NCI-H524 (cell line): ENCODE measurements at places on chromosomes 1 and 21.
A peak's percentile ranks its signal among the peaks of the same experiment; 100 is the strongest.

GRCh38 chr1:95041491-95042165 is 31.1 kb downstream of the ALG14 start:
- DNase-seq, result peak; percentile 57

- no peak for DNase-seq
Observed at GRCh38 chr1:20099533-20099932, 19.8 kb downstream of the PLA2G2D start.

- no peak for DNase-seq
Observed at GRCh38 chr1:19442154-19443096, 42.9 kb downstream of the CAPZB start.

DNA sequence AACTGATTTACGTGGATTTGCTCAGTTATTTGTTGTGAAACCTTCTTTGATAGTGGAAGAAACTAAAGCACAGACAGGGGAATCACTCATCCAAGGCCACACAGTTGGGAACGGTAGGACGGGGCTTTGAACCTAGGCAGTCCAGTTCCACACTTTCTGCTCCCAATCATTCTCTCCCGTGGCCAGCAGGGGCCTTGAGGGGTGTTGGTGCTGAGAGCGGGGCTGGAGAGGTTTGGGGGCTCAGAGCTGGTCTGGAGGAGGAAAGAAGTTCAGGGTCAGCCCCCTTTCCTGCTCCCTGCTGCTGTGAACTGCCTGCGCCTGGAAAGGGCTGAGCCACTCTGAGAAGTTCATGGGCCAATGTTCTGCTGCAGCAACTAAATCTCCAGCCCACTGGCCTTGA is 31.4 kb upstream of the ACTL8 start:
- no peak for DNase-seq

DNA sequence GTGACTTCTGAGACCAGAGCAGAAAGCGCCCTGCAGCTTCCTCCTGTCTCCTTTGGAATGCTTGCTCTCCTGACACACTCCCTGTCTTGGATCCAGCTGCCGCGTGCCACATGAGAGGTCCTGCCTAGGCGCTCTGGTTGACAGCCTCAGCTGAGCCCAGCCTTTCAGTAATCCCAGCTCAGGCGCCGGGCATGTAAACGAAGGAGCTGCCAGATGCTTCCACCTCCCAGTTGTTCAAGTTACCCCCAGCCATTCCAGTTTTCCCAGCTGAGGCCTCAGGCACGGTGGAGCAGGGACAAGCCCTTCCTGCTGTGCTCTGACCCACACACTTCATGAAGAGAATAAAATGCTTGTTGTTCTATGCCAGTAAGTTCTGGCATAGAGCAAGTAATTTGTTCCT is 14.3 kb upstream of the CD34 start:
- DNase-seq, result peak; percentile 54

DNA sequence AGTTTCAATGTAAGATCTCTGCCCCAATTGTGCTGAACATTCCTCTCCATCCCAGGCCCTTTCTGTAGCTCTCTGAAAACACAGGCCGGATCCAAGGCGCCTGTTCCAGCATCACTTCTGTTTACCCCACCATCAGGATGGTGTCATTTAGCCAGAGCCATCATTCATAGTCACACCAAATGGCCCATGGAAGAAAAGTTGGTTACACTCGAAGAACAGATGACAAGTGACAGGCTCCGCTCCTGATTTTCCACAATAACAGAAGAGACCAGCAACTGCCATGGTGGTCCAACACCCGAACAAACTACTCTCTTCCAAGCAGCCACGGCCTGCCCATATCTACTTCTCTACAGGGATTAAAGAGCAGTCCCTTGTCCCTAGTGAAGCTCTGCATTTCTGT is 59.9 kb upstream of the PROX1 start:
- no peak for DNase-seq

- DNase-seq, result no peak
Observed at GRCh38 chr1:240074422-240074821, 17.3 kb upstream of the FMN2 start.

DNA sequence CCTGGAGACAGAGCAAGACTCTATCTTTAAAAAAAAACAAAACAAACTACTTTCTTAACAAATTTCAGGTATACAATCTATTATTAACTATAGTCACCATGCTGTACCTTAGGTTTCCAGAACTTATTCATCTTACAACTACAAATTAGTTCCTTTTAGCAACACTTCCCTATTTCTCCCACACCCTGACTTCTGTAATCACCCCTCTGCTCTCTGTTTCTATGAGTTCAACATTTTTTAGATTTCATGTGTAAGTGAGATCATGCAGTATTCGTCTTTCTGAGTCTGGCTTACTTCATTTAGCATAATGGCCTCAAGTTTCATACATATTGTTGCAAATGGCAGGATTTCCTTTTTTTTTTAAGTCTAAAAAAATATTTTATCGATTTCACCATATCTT is 77.9 kb upstream of the LPGAT1 start:
- no peak for DNase-seq

- DNase-seq, result no peak
Observed at GRCh38 chr1:10672343-10673050, 123.9 kb downstream of the CASZ1 start.

DNA sequence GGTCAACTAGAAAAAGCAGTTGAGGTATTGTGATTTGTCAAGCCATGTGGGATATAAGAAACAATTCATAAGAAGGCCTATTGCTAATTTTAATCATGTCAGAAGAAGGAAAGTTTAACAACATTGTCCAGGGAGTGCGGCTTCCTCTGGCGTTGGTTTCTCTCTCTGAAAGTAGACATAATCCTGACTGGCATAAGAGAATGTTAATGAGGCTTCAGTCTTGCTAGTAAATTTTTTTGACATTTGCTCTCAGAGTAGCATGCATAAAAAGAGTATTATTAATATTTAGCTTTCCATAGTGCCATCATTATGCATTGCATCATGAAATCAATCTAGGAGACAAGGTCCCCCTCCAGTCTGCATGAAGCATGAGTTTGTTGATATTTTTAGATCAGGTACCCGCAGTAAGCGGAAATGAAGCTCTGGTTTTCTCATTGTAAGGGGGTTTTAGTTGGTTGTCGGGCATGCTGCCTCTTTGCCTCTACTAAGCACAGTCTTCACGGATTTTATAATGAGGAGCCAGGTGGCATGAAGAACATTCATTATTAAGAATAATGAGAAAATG is 12.8 kb upstream of the PRDM2 start:
- DNase-seq, result no peak

GRCh38 chr1:21884456-21885235 is 52.5 kb downstream of the HSPG2 start:
- DNase-seq, result no peak

GRCh38 chr21:42833439-42833815 is 45.9 kb downstream of the WDR4 start:
- DNase-seq, result peak; percentile 50

DNA sequence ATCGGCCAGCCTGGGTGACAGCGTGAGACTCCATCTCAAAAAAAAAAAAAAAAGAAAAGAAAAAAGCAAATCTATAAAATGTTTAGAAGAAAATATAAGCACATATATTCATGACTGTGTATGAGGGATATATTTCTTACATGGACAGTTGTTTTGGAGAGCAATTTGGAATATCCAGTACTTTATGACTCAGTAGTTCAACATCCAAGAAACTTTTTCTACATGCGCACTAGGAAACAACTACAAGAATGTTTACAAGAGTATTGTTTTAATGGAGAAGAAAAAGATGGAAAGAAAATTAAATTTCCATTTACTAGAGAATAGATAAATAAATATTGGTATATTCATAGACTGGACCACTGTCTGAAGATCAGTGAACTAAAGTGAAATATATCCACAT is 77.5 kb downstream of the MAST2 start:
- no peak for DNase-seq

GRCh38 chr1:25837262-25837875 is 17.6 kb downstream of the MTFR1L start:
- DNase-seq, result peak; percentile 32

GRCh38 chr21:27292229-27292628 is 325.3 kb upstream of the ADAMTS5 start:
- DNase-seq, result no peak

- no peak for DNase-seq
Observed at GRCh38 chr1:119112791-119113190, 27.7 kb downstream of the WARS2 start.

GRCh38 chr1:3965693-3966092 is 65.6 kb upstream of the C1orf174 start:
- DNase-seq, result no peak

- DNase-seq, result no peak
Observed at GRCh38 chr1:184506481-184506880, 119.7 kb downstream of the C1orf21 start.

GRCh38 chr1:94299627-94300553 is 62.5 kb upstream of the ARHGAP29 start:
- DNase-seq, result no peak

DNA sequence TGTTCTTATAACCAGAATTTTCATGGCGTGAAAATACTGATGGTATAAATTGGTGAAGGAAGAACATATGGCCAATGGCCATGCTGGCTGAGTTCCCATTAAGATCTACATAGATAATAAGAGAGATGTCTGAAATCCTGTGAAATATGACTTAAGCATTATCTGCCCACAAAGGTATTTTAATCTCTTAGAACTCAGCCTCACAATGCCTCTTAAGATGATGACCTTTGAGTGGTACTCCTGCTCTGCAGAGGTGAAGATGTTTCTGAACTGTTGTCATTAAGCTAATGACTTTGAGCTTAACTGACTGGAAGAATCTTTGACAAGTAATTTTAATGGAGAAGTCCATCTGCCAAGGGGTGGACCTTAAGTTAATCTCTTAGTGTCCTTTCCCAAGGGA is 148.7 kb downstream of the ZNF326 start:
- peak; percentile 99 for DNase-seq

DNA sequence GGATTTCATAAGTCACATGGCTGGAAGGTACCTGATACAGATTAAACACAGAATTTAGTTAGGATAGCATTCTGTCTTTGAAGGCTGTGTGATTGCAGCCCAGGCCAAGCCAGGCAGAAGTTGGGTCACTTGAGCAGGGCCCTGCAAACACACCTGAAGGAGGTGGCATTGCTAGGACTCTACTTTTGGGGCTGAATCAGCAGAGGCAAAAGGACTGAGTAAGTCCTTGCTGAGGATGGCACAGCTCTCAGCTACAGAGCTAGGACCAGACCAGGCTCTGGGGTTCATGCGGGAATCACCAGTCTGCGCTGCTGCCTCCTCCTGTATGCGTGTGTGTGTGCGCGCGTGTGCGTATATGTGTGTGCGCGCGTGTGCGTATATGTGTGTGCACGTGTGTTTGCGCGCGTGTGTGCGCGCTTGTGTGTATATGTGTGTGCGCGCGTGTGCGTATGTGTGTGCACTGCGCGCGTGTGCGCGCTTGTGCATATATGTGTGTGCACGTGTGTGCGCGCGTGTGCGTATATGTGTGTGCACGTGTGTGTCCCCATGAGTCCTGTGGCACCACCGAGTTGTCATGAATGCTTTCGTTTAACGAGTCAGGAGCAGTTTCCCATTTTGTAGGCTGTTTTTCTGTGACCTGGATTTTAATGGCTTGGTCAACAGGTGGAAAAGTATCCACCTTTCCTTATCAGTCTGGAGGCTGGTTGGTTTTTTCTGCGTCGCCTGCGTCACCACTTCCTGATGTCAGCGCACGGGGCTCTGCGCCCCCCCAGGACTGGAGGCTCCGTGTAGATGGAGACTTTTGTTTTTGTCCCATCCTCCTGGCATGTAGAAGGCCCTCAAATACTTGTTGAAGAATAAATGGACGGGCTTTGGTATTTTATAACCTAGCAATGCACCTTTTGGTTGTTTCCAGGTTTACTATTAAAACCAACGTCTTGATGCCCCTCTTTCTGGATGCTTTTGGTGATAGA is 34.7 kb downstream of the ADARB1 start:
- DNase-seq, result no peak

GRCh38 chr1:21587602-21587953 is 78.4 kb downstream of the ALPL start:
- DNase-seq, result peak; percentile 76

DNA sequence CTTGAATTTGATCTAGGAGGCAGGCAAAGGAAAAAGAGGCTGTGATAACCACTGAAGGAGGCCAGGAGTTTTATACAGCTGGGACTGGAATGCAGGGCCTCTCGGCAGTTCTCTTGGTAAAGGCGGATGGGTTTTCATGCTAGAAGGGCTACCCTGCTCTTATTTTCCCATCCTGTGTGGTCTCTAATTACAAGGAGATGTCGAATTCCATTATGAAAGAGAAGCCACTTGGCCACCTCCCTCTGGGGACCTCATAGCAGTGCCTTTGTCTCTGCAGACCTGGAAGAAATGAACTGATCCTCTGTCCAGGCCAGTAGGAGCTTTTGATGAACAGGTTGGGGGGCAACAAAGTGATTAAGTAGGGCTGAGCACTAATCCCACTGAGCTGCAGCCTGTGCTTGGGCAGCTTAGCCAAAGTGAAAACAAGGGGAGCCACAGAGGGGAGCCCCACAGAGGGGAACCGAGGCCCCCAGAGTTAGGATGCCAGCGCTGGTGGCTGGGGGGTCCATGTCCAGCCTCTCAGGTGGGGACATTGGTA is 42.2 kb upstream of the BCAR3 start:
- peak; percentile 19 for DNase-seq

- DNase-seq, result peak; percentile 2
Observed at GRCh38 chr1:79197421-79197820, 190.9 kb upstream of the ADGRL4 start.

DNA sequence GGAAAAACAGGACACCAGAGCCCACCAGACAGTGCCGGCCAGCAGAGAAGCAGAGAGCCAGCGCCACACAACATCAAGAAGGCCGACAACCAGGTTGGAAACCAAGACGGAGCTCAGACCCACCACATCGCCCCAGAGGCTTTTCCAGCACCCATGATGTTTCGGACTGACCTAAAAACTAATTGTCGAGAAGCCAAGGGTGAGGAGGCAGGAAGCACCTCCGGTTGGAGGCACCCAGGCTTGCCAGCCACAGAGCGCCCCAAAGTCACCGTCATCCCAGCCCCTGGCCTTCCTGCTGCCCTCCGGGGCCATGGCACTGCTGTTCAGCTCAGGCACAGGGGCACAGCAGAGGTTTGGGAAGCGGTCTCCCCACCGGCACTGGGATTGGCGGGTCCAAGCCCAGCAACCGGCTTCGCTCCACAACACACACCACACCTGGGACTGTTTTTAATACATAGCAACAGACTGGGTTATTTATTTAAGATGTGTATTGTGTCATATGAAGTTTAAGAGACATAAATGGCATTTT is 67.2 kb downstream of the SLC37A1 start:
- DNase-seq, result no peak

DNA sequence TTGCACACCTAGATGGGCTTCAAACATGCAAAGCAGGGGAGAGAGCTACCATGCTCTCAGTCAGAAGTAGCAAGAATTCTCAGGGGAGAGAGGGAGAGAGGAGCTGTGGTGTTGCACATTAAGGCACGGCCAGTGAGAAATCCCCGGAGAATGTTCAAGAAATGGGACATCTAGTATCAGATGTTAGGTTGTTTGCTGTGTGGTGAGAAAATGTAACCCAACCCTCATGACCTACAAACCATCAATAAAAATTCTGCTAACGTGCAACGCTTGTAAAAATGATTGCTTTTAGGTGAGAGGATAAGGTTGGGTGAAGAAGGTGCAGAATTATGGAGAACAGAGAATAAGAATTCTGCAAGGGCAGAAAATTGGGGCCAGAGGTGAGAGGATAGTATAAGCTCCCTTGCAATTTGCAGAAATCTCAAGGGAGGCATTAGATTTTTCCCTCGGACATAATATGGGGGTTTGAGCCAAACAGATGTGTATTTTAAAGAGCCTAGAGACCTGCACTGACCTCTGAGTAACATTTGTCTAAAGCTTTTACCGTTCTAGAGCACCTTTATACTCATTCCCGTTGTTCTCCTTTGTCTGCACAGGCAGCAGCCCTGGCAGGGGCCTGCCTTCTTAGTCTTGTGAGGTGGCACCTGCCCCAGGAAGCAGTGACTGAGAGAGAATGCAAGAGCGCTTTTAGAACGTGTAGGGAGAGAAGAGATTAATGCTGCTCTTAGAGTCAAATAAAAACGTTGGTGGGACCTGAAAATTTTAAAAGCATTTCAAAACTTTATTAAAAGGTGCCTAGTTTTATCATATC is 25.4 kb upstream of the KIAA0040 start:
- no peak for DNase-seq
